ENCODE measurements at places on chromosomes 2 and 18.

GRCh38 chr18:22828171-22828570 is 105.0 kb upstream of the RBBP8 start:
- no peak for DNase-seq

DNA sequence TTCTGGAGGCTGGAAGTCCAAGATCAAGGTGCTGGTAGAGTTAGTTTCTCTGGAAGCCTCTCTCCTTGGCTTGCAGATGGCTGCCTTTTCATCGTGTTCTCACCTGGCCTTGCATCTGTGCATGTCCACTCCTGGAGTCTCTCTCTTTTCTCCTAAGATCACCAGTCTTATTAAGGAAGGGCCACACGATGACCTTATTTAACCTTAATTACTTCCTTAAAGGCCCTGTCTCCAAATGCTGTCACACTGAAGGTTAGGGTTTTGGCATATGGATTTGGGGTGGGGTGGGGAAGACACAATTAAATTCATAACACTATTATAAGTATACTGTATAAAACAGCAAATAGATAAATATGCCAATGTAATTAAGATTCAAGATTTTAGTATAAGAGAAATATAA is 402.4 kb upstream of the HS6ST1 start:
- no peak for DNase-seq

DNA sequence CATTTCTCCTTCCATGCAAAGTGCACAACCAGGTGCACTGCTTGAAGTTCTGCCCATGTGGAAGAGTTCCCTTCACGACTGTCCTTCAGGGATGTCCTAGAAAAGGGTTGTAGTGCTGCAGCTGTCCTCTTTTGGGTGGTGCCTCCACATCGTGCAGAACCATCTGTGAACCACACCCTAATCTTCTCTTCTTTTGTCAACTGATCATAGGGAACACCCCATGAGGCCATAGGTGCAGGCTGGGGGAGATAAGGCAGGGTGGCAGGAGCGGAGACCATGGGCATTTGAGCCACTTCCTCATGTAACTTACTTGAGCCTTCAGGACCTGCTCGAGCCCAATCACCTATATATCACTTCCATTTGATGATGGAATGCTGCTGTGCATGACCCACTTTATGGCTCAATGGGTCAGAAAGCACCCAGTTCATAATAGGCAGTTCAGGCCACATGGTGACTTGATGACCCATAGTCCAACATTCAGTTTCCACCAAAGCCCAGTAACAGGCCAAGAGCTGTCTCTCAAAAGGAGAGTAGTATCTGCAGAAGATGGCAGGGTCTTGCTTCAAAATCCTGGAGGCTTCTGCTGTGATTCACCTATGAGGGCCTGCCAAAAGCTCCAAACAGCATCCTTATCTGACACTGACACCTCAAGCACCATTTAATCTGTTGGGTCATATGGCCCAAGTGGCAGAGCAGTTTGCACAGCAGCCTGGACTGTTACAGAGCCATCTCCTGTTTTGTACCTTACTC is 84.7 kb upstream of the CYRIA start:
- DNase-seq = no peak

- no peak for DNase-seq
Measured at GRCh38 chr18:74679006-74679678, 81.5 kb downstream of the ZNF407 start.

DNA sequence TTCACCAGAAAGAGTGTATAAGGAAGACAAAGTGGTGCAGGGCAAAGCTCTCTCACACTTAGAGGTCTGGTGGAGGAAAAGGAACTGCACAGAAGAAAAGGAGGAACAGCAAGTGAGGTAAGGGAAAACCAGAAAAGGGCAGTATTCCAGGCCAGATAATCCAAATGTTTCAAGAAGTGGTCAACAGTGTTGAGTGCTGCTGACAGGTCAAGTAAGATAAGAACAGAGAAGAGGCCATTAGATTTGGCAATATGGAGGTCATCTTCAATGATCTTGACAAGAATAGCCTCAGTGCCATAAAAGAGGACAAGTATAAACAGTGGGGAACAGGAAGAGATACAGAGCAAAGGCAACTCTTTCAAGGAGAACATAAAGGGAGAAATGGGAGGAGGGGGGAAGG is 15.0 kb downstream of the ADD2 start:
- no peak for DNase-seq

DNA sequence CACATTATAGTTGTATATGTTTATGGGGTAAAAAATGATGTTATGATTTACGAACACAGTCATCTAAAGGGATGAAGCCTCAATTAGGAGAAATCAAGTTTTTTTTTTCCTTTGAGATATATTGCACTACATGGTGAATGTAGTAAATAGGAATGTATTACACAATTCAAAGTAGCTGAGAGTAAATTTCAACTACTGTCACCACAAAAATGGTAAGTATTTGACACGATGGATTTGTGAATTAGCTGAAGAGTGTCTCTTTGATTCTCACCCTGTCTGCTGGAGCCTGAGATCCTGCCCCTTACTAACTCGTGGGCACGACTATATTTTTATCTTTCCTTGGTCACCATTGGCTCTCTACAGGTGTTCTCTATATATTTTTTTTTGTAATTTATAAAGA is 540.4 kb upstream of the DSEL start:
- no peak for DNase-seq

GRCh38 chr2:56287974-56288373 is 104.2 kb downstream of the CCDC85A start:
- no peak for DNase-seq

GRCh38 chr2:182456784-182457183 is 29.9 kb upstream of the PDE1A start:
- DNase-seq = no peak

DNA sequence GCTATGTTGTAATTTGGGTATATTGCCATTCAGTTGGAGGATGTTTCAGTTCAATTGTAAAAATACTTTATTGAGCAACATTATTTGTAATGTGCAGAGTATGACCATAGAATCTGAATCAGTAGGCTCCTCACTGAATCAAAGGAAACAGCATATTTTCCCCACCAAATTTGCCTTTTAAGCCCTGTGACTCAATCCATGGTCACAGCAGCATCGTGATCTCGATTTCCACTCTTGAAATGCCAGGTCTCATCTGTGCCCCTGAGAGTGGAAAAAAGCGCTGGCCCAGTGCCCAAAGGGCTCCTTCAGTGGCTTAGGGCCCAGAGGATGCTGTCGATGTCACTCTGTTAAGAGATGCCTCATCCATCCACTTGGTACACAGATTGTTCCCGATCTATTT is 57.5 kb downstream of the FHOD3 start:
- no peak for DNase-seq

DNA sequence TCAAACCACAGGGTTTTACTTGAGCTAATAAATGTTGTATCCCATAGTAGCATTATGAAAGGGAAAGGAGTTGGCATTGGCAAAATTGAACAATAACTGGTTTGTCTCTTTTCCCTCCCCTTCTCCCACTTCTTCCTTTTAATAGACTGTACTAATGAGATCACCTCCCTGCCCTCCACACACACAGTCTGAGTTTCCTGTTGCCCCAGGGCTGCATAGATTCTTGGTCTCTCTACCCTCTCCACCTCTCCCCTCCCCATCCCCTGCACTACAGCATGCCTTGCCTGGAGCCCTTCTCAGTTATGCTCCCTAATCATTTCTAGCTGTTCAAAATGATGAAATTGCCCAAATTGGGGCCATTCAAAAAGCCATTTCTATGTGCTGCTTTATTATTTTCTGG is 37.2 kb upstream of the NEMP2 start:
- DNase-seq = no peak

DNA sequence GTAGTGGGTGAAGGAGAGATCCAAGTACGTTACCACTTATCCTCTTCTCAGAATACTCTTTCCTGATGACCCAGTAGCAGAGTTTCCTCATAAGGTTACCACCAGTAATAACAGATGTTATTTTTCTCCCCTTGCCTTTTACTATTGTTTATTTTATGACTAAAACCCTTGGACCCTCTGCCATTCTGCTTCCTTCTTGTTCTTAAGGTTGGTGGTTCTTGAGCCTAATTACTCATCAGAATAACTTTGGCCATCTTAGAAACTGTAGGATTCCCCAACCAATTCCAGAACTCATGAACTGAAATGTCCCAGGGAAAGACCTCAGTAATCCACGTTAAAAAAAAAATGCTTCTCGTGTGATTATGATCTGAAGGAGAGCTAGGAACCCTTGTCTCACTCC is 64.9 kb downstream of the CHST9 start:
- no peak for DNase-seq

DNA sequence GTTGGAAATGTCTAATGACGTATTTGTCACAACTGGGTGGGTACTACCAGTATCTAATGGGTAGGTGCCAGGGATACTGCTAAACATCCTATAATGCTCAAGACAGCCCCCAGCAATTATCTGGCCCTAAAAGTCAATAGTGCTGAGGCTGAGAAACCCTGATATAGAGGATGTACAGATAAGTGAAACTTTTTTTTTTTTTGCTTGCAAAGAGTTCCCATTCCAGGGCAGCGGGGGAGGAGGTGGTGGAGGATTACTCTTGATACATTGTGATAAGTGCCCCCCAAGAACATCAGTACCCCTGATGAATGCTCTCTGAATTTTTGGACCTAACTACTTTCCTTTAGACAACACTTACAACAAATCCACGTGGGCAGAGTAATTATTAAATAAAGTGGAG is 329.7 kb upstream of the SPRED2 start:
- DNase-seq = no peak

GRCh38 chr2:64792300-64792699 is 138.6 kb upstream of the SERTAD2 start:
- no peak for DNase-seq

DNA sequence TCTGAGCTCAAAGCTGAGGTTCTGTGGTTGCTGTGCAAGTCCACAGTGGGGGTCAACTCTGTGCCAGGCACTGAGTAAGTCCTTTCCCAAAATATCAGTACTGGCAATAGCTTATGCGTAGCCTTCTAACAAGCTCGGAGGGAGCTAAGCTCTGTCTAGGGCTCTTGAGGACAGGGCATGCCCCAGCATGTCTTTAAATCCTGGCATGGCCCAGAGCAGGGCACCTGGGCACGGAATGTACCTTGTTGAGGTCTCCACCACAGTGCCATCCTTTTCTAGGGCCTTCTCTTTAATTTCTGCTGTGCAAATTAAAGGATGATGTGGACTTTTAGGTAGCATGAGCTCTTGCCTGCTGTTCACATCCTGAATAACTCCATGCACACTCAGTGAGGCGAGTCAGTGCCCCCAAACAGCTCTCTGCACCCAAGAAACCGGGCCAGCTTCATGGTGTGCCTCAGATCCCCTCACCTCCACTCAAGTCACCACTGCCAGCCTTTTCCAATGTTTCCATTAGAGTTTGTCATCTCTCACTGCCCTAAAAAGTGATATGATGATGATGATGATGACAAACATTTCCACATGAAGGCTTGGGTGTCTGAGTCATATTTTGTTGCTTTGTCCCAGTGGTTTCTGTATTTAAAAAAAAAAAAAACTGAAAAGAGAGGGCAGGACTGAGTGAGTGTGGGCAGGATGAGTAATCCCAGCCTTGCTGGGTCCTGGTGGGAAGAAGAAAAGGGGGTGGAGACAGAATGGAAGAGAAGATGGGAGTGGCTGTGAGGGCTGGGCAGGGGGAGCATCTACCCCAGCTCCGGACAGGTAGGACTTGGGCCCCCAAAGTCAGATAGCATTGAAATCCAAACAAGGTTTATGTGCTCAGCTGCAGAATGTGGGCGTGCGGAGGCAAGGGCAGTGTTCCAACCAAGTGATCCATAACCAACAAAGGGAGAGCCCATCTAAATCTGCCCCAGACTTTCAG is 78.9 kb downstream of the ZBTB7C start:
- DNase-seq = no peak

DNA sequence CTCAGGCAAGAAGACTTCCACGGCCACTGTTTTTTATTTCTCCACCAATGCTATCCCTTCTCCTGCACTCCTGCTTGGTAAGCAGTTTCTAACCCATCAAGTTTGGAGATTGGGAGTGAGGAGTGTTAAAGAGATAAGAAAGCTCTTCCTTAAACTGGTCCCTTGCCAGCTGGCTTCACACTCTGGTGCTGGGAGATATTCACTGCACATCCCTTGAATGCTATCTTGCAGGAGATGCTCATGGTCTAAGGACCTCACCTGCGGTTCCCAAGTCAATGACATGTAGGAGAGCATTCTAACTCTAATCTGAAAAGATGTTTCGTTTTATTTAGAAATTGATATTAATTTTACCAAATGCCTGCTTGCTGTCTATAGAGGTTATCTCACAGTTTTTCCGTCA is 28.2 kb upstream of the CYRIA start:
- no peak for DNase-seq

DNA sequence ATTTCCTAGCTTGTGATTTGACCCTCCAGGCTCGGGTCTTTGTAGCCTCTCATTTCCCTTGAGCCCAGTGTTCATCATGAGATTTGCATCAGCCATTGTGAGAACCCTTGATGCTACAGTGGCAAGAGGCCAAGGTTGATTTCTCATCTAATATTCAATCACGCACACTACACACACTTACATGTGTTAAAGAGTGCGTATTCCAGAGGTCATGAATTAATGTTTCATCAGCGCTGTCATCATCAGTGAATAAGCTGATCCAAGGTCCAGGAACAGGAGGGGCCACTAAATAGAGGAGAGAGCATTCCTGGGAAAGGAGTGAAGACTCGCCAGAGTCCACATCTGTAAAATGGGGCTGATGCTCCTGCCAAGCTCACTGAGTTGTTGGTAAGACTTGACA is 276.1 kb upstream of the SIX2 start:
- no peak for DNase-seq

GRCh38 chr18:76875390-76876325 is 53.3 kb downstream of the ZNF236 start:
- peak; percentile 57 for DNase-seq

GRCh38 chr2:230129343-230129742 is 60.6 kb upstream of the SLC16A14 start:
- no peak for DNase-seq

Data from nephron progenitor cell (in vitro differentiated cells).